GM20000 (cell line): ENCODE measurements at places on chromosomes 5 and 9.

GRCh38 chr5:2688586-2688985 lies 62.9 kb downstream of the IRX2 start:
- no peak for DNase-seq

DNA sequence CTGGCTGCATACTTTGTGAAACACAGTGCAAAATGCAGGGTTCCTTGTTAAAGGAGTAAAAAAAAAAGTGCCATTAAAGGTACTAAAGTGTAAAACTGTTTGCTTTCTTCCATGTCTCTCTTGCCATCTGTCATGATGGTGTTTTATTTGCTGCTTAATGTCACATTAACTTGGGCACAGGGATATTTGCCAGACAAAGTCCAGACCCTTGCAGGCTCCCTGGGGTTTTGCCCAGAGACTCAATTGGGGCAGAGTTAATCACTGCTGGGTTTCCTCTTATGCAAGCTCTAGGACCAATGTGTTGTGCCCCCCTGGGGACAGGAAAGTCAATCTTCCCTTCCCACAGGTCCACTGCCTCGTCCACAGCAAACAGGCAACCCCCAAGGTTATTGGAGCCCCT lies 274.3 kb upstream of the SGCD start:
- DNase-seq: no peak

DNA sequence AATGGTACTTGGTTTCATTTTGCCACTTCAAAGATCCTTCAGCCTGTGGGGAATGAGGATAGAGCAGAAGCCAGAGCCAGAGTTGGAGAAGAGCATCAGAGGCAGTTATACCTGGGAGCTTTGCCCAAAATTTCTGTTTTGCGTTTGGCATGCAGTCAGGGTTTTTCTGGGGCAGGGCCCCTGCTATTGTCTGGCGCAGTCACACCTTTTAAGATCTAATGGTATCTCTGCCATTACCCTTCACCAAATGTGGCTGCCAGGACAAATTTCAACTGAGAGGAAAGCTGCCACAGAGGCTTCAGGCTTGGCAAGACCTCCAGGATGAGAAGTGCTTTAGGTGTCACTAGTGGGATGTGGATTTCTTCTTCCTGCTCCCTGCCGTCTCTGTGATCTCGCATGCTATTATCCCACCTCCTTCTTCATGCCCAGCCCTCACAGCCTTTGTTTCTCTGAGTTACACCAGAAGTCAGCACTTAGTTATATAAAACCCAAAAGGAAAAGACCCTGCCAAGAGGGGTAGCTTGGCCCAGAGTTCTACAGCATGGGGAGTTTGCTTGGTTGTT lies 357.0 kb downstream of the TLE4 start:
- DNase-seq: no peak

- no peak for DNase-seq
Observed at GRCh38 chr5:92553326-92553725, 1027.7 kb downstream of the NR2F1-AS1 start.

- DNase-seq: no peak
Observed at GRCh38 chr9:112784020-112784785, 33.6 kb downstream of the SNX30 start.

DNA sequence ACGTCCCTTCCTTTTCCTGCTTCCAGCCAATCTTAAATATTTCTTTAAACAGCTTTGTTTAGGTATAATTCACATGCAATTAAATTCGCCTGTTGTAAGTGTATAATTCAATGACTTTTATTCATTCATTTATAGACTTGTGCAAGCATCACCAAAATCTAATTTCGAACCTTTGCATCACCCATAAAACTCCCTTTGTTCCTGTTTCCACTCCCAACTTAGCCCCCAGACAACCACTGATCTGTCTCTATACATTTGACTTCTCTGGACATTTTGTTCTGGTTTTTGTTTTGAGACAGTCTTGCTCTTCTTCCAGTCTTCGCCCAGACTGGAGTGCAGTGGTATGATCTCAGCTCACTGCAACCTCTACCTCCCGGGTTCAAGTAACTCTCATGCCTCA lies 71.5 kb downstream of the NR6A1 start:
- no peak for DNase-seq

- peak; percentile 69 for DNase-seq
Observed at GRCh38 chr9:14692470-14693250, 572 bp downstream of the ZDHHC21 start.

- DNase-seq: peak; percentile 75
Observed at GRCh38 chr5:76337953-76338451, 65.1 kb upstream of the IQGAP2 start.

DNA sequence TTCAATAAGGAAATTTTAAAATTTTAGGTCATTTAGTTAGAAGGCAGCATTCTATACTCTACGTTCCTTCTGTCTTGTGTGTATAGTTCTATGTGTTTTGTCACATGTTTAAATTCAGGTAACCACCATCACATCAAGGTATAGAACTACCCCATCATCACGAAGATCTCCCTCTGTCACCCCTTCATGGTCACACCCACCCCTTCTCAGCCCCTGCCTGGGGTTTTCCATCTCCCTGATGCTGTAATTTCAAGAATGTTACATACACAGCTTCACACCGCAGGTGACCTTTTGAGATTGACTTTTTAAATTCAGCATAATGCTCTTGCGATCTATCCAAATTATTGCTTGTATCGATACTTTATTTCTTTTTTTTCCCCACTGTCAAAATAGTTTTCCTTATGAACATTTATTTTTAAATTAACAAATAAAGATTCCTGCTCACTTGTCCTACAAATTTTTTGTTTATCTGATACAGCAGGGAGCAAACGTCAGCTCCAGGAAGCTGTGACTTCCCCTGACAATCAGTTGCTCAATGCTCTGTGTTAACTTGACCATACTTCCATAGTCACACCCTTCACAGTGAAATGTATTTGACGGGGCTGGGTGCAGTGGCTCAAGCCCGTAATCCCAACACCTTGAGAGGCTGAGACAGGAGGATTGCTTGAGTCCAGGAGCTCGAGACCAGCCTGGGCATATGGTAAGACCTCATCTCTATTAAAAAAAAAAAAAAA lies 10.2 kb downstream of the BTNL8 start:
- DNase-seq: no peak

DNA sequence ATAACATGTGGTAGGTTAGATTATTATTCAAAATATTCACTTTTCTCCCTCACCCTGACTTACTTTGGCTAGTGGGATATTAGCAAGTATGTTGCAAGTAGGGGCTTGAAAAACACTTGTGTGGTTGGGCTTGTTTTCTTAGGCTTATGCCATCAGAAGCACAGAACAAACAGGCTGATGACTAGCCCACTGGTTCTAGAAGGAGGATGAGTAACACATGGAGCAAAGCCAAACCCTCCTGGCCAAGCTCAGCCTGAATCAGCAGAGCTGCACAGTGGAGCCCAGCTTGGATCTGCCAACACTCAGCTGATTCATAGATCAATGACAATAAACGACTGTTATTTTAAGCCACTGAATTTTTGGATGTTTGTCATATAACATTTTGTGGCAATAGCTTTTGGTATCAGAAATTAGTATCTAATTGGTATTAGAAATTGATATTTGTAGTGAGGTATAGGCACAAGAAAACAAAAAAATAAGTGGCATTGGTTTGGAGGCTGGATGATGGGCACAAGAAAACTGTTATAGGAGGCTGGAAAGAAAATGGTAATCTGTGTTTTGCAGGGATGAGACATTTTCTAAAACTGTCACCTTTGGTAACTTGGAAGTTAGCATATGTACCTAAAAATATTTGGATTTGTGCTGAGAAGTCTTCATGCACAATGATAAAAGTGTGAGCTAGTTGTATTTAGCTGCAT lies 46.1 kb upstream of the ZBED3 start:
- no peak for DNase-seq

- DNase-seq: no peak
Observed at GRCh38 chr9:131732636-131733289, 7.1 kb downstream of the RAPGEF1 start.

DNA sequence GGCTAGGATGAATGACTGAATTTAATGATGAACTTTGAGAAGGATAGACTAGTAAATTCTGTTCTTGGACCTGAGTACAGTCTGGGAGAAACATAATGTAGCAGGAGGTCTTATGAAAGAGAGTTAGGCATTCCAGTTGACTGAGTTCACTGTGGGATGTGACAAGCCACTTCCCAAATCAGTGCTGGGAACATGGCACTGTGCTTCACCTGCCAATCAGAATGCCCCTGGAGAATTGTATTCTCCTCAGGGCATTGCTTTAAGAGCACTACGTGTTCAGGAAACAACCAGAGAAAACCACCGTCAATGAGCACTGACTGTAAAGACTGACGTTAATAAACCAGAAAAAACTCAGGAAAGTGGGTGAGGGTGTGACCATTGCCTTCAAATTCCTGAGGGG lies 1.2 kb downstream of the CCDC107 start:
- DNase-seq: no peak

DNA sequence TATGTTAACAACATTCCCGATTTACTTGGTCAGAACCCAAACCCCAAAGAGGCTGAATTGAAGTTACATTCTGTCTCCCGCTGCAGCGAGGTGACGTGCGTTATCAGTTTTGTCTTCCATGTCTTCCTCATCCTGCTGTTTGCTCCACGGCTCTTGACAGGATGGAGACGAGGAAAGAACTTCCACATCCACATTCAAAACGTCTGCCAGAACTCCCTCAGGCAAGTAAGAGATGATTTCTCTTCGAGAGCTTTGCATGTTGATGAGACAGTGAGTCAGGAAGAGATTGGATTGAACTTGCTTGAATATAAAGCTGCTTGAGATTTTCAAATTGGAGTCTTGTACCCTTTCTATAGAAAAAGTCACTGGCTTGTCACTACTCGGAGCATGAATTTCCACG lies 242.6 kb downstream of the AUH start:
- DNase-seq: no peak

DNA sequence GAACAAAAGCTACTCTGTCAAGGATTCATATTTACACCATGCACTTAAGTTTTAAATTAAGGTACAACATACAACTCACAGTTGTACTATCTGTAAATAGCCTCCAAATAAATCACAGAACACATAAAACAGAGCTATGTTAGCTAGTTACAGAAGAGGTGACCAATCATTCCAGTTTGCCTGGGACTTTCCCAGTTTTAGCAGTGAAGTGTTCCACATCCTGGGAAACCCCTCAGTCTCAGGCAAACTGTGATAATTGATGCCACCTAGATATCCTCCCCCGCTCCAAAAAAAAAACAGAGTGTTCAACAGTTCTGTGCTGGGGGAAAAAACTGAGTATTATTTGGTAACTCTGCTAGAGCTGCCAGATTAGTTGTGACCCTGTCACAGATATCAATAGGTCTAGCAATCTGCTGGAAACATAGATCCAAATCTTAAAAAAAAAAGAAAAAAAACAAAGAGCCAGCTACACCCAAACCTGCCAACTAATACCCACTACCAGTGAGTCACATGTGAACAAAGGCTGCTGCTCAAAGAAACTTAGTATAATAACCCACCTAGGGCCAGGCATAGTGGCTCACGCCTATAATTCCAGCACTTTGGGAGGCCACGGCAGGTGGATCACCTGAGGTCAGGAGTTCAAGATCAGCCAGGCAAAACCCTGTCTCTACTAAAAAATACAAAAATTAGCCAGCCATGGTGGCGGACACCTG lies 5.7 kb downstream of the TBCA start:
- DNase-seq: no peak

GRCh38 chr5:67610186-67610912 lies 413.8 kb upstream of the CD180 start:
- DNase-seq: no peak

GRCh38 chr5:120532835-120533234 lies 68.7 kb downstream of the PRR16 start:
- DNase-seq: no peak

- no peak for DNase-seq
Observed at GRCh38 chr5:135116160-135116561, 82.1 kb upstream of the PITX1 start.

DNA sequence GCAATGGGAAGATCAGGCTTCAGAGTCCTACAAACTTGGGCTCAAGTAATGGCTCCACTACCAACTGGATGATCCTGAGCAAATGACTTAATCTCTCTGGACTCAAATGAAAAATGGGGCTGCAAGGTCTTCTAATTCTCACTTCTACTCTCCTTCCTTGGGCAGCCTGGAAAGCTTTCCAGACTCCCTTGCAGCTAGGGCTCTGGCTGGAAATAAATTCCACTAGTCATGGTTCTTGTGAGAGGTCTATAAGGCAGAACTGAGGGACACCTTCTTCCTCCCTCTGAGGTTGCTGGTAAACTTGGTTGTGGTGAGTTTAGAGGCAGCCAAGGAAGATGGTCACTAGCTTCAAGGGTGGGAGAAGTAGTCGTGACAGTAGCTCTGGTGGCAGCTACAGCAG lies 18.6 kb downstream of the DCANP1 start:
- DNase-seq: no peak

DNA sequence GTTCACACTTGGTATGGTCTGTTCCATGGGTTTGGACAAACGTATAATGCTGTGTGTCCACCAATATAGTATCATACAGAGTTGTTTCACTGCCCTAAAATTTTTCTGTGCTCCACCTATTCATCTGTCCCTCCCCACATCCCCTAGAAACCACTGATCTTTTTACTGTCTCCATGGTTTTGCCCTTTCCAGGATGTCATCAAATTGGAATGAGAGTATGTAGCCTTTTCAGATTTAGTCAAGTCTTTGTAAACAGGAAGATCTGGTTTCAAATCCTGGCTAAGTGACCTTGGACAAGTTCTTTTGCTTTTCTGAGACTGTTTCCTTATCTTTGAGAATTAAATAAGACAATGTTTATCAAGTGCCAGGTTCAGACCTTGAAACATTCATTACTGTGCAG lies 13.2 kb upstream of the LVRN start:
- no peak for DNase-seq

DNA sequence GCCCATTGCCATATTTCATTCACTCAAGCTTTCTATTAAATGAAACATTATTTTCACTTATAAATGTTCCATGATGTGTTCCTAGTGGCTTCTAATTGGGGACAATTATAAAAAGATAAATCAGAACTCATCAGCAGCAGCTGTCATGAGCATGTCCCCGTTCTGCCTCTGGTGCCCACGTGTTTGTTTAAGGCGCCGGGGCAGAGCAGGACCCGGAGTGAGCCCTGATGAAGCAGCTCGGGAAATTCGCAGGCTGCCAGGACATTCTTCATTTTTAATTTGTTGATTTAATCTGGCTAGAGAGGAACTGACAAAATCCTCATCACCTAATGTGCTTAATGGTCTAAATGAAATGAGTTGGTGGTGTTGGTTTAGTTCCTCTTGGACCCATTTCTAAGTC lies 475.0 kb downstream of the CTNND2 start:
- no peak for DNase-seq

- no peak for DNase-seq
Observed at GRCh38 chr9:126773004-126773607, 31.7 kb upstream of the ZBTB43 start.

DNA sequence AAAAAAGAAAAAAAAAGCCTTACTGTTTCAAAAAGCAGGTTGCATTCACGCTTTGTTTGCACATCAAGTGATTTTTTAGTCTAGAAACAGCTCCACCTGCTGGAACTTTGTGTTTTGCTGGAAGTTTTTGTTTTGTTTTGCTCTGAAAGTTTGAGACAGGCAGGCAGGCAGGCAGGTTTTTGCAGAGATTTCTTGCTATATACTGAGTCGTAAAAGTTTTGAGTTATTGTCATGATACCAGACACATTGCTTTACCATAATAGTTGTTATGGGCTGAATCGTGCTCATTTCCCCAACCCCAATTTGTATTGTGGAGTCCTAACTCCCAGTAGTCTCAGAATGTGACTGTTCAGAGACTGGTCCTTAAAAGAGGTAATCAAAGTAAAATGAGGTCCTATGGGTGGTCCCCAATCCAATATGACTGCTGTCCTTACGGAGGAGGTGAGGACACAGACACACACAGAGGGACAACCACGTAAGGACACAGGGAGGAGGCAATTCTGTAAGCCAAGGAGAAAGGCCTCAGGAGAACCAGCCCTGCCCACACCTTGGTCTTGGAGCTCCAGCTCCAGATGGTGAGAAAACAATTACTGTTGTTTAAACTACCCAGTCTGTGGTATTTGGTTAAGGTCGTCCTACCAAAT lies 20.9 kb downstream of the OR2Y1 start:
- peak; percentile 44 for DNase-seq
